ENCODE measurements at places on chromosomes 2 and 18. TPM values are rescaled to one million over a fixed set of nuclear protein-coding genes. Genes with fewer than 3 reads are reported as not detected.

The REG3A gene
- not detected for total RNA-seq

The UGGT1 gene
- 26.4 TPM for total RNA-seq

DNA sequence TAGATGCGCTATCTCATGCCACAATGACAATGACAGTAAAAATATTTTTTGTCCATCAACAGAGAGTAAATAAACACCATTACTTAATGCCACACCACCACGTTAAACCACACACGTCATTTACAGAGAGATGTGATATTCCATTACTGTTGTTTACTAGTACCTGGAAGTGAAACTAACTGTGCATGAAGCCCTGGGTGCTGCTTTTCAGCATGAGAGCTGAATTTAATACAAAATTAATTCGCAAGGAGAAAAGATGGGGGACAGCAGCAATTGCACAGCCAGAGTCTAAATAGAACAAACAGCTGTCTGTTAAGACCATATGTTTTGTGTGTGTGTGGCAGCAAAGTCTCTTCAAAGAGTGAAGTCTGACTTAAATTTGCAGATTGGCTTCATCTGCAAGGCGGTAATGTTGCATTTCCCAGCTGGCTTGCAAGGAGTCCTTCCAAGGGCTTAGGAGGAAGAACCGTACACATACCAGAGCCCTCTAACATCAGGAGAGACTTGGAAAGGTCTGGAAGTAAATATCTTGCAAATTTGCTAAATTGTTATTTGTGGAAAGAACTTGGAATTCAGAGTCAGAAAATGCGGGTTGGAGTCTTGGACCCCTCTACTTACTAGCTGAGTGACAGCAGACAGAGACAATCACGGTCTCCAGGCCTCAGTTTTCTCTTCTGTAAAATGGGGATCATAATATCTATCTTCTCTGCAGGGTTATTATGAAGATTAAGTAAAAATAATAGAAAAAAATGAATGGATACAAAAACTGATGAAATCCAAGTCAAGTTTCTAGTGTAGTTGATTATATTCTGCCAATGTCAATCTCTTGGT lies 127.6 kb downstream of the ALPK2 start:
- DNase-seq: no peak

GRCh38 chr2:186751790-186752189 lies 57.9 kb downstream of the FAM171B start:
- no peak for DNase-seq

GRCh38 chr2:172181840-172182239 lies 79.1 kb upstream of the DLX2 start:
- peak; percentile 59 for DNase-seq

The C1QL2 gene
- 0.28 TPM for total RNA-seq
